Activated naive CD4-positive, alpha-beta T cell treated with anti-CD3 and anti-CD28 coated beads, Interleukin-2, amount 10 ng/mL, durations not matched to agents 5 hours and 36 hours (primary cell): ENCODE measurements at places on chromosomes 3 and 15. TPM values are rescaled to one million over a fixed set of nuclear protein-coding genes. Genes with fewer than 3 reads are reported as not detected.

Gene ADPRH
- 1.2 TPM for total RNA-seq

Gene LTK
- 0.17 TPM for total RNA-seq

Gene FHIT
- 91.1 TPM for total RNA-seq

Gene ONECUT1
- total RNA-seq = not detected

Gene KCNAB1
- not detected for total RNA-seq

Gene HYAL1
- 0.24 TPM for total RNA-seq

Gene PRR20G
- total RNA-seq = not detected

Gene LIPH
- total RNA-seq = not detected

Gene CIB2
- 0.71 TPM for total RNA-seq

Gene CHRD
- total RNA-seq = not detected

Gene PLSCR2
- total RNA-seq = not detected

Gene ISY1
- total RNA-seq = 56.8 TPM

Gene NMB
- 3.2 TPM for total RNA-seq

Gene ZBTB47
- total RNA-seq = 0.75 TPM

Gene PIERCE2
- total RNA-seq = 0.35 TPM

Gene TEX9
- total RNA-seq = 0.41 TPM

Gene ST3GAL6
- 0.10 TPM for total RNA-seq

Gene TTC21A
- total RNA-seq = 2.2 TPM

Gene DHX30
- total RNA-seq = 61.2 TPM

Gene A4GNT
- total RNA-seq = not detected

Gene CLDN11
- total RNA-seq = 0.10 TPM

Gene RBP2
- total RNA-seq = not detected
